ENCODE measurements at places on chromosomes 7 and 10.

- no peak for DNase-seq
Measured at GRCh38 chr7:127177156-127177555, 75.6 kb downstream of the GRM8 start.

DNA sequence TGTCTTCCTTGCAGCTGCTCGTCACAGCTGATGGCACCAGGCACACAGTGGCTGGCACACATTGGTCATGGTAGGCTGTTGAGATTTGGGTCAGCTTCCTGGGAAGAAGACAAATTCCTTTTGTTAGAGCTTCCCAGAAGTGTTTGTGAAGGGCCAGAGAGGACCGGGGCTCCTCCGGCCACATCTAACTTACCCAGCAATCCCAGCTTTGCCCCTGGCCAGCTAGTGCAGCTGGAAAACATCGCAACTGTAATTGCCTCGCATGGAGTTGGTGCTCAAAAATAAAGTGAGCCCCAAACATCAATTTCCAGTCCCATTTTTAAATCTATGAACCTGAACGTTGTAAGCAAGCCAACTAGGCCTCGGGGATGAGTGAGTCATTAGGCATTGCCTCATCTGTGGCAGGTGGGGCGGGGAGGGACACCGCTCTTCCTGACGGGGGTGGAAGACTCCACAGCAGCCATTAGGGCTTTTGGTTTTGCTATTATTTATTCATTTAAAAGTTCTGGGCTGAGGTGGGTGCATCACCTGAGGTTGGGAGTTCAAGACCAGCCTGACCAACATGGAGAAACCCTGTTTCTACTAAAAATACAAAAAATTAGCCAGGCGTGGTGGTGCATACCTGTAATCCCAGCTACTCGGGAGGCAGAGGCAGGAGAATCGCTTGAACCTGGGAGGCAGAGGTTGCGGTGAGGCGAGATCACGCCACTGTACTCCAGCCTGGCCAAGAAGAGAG, 12.4 kb downstream of the CPA5 start:
- no peak for DNase-seq

DNA sequence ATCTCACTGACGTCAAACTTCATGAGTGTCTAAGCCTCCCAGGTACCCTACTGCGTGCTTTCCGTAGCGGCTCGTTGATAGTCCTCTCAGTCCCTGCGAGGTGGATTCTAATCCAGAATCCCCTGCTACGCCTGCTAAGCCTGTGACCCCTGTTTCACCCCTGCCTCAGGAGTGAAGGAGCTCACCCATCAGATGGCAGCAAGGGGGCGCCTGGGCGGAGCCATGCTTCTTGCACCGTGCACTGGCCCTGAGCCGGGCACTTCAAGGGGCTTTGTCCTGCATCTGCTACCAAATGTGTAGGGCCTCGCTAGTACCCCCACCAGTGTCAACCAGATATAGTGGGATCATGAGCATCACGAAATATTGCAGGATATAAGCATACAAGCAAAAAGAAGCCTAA, 918 bp upstream of the STRA8 start:
- DNase-seq: no peak

DNA sequence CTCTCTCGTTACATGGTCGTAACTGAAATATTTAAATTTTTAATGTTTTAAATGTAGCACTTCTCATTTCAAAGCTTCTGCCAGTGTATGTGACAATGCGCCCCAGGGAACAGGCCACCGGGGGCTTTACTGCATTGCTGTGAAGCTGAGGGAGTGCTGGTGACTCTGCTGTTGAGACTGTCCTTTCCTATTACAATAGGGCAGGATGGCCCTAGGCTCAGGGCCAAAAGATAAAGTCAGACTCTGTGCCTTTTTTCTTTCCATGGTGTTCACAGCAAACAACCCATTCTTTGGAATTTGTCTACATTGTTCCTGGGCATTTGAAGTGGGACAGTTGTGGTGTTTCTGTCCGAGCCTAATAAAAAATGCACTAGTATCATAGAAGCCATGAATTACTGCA, 107.3 kb downstream of the GALNT11 start:
- no peak for DNase-seq

GRCh38 chr10:70846795-70847194, 31.0 kb downstream of the SGPL1 start:
- DNase-seq: no peak

DNA sequence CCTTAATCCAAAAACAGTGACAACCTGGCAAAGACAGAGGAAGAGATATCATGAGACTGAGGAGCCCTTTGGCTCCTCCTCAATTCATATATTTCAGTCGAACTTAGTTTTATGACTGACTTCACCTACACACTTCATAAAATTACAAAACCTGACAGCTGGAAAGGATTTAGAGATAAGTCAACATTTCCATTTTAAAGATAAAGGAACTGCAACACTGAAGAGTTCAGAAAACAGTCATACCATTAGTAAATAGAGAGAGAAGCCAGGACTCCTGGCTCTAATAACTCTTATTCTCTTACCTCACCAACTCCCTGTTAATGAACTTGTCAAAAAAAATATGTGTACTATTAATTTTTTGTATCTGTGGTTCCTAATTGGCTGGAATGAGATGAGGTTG, 141.0 kb upstream of the COL1A2 start:
- DNase-seq: no peak

DNA sequence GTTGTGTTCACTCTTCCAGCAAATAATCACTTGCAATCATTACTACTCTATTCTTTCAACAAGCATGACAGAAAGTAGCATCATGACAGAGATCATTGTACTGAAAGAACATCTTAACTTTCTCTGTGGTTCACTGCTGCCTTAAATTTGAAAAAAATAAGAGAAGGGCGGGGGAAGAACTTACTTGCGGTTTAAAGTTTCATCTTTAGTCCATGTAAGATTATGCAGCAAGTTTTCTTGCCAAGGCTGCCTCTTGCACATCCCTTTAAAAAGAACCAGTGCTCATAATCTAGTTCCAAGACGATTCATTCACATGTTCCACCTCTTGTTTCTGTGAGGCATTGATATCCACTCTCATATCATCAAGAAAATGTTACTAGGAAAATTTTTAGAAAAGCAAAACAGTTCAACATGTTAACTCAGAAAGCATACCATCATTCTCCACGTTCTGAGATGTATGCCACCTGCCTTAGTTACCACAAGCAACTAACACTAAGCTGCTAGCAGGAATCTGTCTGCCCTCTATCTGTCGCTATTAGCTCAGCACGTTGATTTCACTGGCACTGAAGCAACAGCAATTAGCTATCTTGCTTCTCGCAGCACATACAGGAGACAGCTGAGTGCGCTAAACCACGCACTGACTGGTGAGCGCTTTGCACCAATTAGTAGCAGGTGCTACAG, at the start of gene PCDH15:
PCDH15 (minus strand) TSS at position 491 of the 681 bp plus-strand sequence. CDS start 136,969 bp downstream, outside the sequence.
- DNase-seq: no peak

- no peak for DNase-seq
Measured at GRCh38 chr10:107692072-107692471, 527.6 kb upstream of the SORCS1 start.

DNA sequence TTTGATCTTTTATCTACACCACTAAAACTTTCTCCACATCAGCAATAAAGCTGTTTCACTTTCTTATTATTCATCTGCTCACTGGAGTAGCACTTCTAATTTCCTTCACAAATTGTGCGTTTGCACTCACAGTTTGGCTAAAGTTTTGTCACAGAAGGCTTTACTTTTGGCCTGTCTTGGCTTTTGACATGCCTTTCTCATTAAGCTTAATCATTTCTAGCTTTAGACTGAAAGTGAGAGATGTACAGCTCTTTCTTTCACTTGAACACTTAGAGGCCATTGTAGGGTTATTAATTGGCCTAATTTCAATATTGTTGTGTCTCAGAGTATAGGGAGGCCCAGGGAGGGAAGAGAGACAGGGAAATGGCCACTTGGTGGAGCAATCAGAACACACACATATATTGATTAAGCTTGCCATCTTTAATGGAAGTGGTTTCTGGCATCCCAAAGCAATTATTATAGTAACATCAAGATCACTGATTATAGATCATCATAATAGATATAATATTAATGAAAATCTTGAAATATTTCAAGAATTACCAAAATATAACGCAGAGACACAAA, 512.5 kb downstream of the ETV1 start:
- DNase-seq: no peak

DNA sequence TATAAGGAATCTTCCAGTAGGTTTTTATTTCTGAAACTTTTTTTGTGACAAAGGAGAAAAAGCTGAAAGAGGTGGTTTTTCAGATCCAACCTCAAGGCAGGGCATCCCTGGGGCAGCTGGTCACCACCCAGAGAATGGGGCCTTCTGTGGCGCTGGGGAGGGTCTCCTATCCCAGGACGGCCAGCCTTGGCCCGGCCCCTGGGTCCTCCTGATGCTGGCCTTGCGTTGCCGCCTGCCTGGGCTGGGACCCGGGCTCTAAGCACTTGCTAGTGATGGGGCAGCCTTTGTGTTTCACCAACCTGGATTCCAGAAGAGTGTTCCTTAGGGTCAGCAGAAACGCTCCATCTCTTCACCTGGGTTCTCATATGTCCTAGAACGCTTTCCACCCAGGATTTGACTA, 16.3 kb downstream of the SHH start:
- DNase-seq: no peak

DNA sequence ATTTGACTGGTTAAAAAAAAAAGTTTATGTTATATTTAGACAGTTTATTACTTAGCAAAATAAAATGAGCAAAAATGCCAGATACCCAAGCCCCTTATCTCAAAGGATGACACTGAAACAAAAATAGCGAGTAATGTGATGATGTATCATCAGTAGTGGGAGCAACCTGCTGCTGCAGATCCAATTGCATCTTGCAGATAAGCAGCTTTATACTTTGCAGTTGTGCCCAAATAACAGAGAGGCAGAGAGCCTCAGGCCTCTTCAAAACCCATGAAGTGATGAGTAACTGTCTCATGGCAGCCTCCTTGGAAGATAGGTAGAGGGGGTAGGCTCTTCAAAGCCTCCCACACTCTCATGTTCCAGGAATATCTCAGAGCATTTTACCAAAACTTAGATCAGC, 468.2 kb upstream of the LRRTM3 start:
- DNase-seq: no peak

DNA sequence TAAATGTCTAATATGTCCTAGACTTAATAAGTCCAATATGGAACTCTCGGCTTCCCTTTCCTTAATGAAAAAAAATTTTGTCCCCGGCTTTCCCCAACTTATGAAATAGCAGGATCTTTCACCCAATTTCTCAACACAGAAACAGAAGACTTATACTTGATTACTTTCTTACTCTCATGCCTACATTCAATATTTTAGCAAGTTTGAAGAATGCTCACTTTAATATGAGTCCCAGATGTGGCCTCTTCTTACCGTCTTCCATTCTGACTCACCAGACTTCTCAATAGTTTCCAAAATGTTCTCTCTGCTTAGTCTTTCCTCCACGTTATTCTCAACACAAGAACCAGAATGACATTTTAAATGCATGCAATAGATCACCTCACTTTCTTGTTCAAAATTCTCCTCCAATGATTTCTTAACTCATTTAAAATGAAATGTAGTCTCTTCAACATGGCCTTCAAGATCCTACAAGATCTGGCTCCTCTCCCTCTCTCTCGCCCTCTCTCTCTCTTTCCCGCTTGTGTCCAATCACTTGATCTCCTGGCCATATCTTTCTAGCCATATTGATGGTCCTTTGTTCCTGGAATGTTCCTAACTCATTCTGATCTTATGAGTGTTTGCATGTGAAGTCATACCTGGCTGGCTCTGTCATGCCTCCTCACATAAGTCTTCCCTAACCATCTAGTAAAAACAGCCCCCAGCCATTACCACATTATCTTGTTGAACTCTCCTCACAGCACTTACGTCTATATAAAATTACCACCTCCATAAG, 119.7 kb upstream of the FAM3C start:
- DNase-seq: no peak

GRCh38 chr7:46071601-46072000, 150.5 kb upstream of the IGFBP3 start:
- no peak for DNase-seq

GRCh38 chr10:64011912-64012714, 490.9 kb downstream of the REEP3 start:
- DNase-seq: no peak

DNA sequence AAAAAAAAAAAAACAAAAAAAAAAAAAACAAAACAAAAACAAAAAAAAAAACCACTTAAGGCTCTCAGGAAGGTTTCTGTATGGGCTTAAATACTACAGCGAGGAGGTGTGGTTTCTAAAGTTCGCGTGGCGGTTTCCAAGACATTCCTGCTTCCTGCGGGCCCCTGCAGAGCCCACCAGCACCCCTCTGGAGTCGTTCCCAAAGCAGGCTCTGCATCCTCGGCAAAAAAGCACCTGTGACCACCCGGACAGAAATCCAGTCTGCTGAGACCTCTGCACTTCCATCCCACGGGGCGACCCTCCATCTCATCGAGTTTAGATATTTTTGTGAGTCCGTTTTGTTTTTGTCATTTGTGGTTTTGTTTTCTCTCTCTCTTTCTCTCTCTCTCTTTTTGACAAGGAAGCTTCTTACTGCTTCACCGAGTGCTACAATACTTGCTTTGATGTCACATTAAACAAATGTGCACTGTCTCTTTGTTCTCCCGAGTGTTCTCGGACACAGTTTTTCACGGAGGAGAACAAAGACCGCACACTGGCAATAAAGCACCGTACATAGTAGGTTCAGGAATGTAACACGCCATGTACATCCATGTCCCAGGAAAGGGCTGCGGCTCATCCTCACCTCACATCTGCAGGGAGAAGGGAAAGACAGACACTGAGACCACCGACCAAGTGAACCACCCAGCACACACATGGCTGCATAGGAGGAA, 21.5 kb downstream of the PDGFA start:
- no peak for DNase-seq

DNA sequence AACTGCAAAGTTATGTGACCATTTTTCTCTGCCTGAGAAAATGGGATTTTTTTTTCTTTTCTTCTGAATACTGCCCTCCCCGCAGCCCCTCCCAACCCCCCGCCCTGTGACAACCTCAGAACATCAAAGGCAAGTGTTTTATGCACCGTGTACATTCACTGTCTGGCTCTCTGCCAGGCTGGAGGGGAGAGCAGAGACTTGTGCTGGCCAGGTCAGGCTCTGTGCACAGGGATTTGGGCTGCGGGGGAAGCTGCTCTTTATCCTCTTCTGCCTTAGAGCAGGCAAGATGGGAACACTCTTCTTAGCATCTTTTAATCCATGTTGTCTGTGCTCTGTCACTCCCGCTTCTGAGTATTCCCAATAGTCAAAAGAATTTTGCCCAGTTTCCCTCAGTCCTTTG, 195.1 kb downstream of the CCSER2 start:
- DNase-seq: no peak

DNA sequence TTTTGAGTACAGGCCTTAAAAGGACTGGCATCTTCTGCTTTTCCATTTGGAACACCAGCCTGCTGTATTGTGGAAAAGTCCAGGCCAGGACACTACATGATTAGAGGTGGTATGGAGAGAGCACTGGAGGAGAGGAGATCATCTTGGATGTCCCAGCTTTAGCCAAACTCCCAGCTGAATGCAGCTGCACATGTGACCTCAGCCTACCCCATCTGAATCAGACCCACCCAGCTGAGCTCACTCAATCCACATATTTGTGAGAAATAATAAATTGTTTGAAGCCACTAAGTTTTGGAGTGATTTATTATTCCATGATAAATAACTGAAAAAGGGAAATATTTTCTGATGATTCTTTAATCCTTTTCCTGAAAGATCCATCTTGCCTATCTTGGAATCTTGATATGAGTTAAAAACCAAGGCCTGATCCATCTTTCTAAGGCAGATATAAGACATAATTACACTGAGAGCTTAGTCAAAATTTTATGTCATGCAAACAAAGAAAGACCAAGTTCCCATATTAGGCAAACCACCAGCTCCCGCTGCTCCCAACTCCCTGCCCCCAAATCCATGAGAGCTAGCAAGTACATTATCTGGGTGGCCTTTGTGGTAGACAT, 55.1 kb upstream of the TRIL start:
- DNase-seq: no peak

- no peak for DNase-seq
Measured at GRCh38 chr10:107619139-107619538, 454.6 kb upstream of the SORCS1 start.
